Skeletal muscle cell (primary cell): ENCODE measurements at places on chromosomes 6 and 20.

GRCh38 chr6:21593927-21594415 lies 420 bp downstream of the SOX4 start:
- DNase-seq = peak; percentile 49

DNA sequence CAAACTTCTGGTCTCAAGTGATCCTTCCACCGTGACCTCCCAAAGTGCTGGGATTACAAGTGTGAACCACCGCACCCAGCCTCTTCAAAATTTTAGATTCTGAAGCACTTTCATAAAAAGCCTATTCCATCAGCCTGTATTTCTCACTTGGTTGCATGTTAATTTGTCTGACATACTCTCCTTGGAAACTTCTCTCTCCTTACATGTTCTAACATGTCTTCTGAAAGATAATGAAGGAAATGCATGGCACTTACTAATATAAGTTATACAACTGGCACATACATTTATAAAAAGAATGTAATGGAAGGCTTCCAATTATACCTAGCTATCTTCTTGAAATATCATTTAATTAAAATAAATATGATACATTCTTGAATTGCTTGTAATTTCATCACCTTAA lies 597.5 kb downstream of the TBC1D32 start:
- DNase-seq = no peak

DNA sequence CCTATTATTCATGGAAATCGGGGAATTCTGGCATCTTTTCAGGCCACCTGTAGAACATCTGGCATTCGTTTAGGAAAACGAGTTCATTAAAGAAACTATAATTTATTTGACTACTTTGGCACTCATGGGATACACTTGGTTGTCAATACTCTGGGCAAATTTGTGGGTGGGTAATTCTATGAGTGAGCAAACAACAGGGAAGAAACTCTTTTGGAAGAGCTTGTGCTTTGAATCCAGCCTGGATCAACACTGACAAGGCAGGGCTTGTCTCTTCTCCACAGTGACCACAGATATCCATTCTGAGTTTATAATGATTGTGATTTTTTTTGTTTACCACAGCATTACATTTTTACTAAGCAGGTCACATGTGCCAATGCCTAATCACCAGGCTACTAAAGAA lies 394.7 kb downstream of the THBS2 start:
- DNase-seq = no peak

GRCh38 chr6:91291071-91291470 lies 704.2 kb upstream of the MAP3K7 start:
- DNase-seq = peak; percentile 8

DNA sequence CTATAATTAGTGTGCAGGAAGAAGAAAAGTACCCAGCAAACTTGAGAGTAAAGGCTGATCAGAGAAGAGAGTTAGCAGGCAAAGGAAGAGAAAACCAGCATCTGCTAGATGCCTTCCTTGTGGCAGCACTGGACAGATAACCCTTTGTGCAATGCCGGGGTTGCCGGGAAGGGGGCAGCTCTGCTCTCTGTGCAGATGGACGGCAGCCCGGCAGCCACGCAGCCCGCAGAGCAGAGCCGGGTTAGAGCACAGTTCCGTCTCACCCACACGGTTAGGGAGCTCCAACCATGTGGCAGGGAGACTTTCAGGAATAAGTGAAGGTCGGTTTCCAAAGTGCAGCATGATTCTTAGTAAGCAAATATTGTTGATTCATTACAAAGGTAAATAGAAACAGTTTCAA lies 80.0 kb upstream of the RPS6KA2 start:
- no peak for DNase-seq

GRCh38 chr6:44047179-44047546 lies 80.1 kb downstream of the MRPL14 start:
- no peak for DNase-seq

- no peak for DNase-seq
These were observed 134.7 kb downstream of the AIG1 start for GRCh38 chr6:143195349-143195845.

- no peak for DNase-seq
These were observed 42.9 kb upstream of the SPTLC3 start for GRCh38 chr20:12965870-12966251.

DNA sequence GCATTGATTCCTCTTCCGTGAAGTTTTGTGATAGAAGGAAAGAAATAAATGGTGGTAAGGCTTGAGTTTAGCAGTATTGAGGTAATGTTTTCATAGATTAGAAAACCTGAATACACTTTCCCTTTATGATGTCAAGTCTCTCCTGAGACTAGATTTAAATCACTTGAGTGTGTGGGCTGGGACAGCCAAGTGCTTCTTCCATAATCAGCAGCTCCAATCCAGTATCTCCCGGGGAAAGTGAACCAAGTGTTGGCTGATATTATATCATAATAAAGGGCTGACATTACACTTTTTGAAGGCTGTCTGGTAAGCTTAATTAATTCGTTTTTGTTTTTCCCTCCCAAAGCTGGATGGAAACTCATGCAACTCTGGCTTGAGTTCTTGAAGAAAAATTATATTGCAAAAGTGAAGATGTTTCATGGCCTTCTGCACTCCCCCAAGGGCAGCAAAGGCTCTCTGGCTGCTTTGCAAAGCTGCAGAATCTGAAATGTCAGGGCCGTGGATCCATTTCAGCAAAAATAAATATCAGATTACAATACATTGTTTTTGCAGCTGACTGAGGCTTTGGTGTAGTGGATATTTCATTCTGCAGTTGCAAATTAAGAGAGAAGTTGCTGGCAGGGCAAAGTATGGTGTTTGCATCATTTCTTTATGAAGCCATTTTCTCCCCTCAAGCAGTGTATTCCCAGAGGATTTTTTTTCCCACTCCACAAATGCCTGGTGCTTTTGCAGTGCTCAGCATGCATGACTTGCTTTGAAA lies 101.2 kb downstream of the MKKS start:
- DNase-seq = peak; percentile 80

- no peak for DNase-seq
These were observed 63.5 kb downstream of the IRF4 start for GRCh38 chr6:455006-455585.

- no peak for DNase-seq
These were observed 63.7 kb downstream of the JPH2 start for GRCh38 chr20:44123251-44123650.
